CD4-positive, CD25-positive, alpha-beta regulatory T cell (primary cell): ENCODE measurements at places on chromosomes 5 and 9. TPM values are rescaled to one million over a fixed set of nuclear protein-coding genes. Genes with fewer than 3 reads are reported as not detected.
A peak's percentile ranks its signal among the peaks of the same experiment; 100 is the strongest.

- H3K36me3 ChIP-seq, result peaks cover 54% of the 10 kb centered on the region
- DNase-seq, result no peak
- no peak overlapping the region for H3K4me3 ChIP-seq
- no peak overlapping the region for H3K27ac ChIP-seq
- H3K4me1 ChIP-seq, result no peaks in the 10 kb centered on the region
Measured at GRCh38 chr5:154386952-154387629, 58.7 kb upstream of the SAP30L start.

Gene SOX30
- 0.46 TPM for polyA plus RNA-seq

GRCh38 chr5:38961691-38962090 lies 112.5 kb downstream of the RICTOR start:
- H3K27me3 ChIP-seq, result no peaks in the 10 kb centered on the region
- no peak for DNase-seq
- H3K4me3 ChIP-seq, result no peak overlapping the region
- no peak overlapping the region for H3K27ac ChIP-seq
- H3K4me1 ChIP-seq, result no peaks in the 10 kb centered on the region

DNA sequence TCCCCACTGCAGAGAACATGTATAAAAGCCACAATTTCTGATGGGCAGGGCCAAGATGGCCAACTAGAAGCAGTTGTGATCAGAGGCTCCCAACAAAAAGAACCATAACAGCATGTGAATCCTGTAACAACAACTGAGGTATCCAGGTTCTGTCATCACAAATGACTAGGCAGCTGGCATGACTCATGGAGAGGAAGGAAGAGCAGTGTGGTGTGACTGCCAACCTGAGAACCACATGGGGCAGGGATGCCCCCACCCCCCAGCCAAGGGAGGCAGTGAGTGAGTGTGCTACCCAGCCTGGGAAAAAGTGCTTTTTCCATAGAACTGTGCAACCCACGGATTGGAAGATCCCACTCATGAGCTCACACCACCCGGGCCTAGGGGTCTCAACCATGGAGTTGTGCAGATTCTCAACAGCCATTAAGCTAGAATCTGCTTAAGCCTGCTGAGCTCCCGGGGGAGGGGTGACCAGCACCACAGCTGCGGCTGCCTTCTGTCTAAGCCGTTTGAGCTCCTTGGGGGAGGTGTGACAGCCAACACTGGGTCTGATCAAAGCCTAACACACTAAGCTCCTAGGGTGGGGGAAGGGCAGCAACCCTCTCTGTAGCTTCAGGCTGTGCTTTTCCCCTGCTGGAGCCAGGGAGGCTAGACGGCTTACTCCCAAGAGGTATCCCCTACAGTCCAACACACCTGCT lies 80.1 kb upstream of the DMAC1 start:
- no peaks in the 10 kb centered on the region for H3K36me3 ChIP-seq
- no peaks in the 10 kb centered on the region for H3K4me1 ChIP-seq
- no peak overlapping the region for H3K4me3 ChIP-seq
- no peak overlapping the region for H3K27ac ChIP-seq
- no peak for DNase-seq

GRCh38 chr9:91424403-91425176 lies 958 bp upstream of the NFIL3 start:
- peak overlapping the region; percentile 58 for H3K4me3 ChIP-seq
- H3K36me3 ChIP-seq, result no peaks in the 10 kb centered on the region
- H3K4me1 ChIP-seq, result peaks cover 36% of the 10 kb centered on the region
- peaks cover 32% of the 10 kb centered on the region for H3K27me3 ChIP-seq
- H3K27ac ChIP-seq, result no peak overlapping the region
- DNase-seq, result peak; percentile 37

Gene RMRP
- polyA plus RNA-seq, result not detected

Gene NUTM2G
- not detected for polyA plus RNA-seq

DNA sequence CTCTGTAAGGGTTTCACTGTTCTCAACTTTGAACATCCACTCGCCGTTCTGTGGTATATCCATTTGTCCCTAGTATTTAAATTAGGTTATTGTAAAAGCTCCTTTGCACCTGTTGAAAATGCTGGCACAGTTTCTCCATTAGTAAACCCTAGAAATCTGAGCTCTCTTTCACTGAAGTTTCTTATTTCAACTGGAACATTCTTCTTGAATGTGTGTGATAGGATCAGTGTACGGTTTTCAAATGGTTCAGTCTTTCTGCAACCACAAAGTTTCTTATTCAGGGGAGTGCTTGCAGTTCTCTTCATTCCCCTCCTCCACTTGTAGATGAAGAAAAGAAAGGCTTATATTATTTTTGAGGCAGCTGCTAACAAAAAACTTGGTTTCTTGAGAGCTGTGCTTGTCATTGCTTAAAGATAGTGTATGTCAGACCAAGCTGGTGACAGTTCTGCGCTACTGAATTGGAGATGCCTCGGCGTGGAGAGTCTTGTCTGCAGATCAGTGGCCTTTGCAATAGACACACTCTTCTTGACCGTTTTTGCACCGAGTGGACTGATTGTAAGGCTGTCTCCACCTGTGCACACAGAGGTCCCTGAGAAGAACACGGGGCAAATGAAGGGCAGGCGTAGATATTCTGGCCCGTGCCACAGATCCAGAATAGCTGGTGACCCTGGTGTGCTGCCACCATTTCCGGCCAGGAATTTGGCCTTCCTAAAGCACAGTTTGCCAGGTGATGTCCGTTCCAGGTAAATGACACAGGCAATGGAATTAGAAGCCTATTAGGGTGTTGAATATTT lies 102.2 kb downstream of the TRIO start:
- no peaks in the 10 kb centered on the region for H3K4me1 ChIP-seq
- no peak overlapping the region for H3K4me3 ChIP-seq
- no peaks in the 10 kb centered on the region for H3K36me3 ChIP-seq
- H3K27me3 ChIP-seq, result peaks cover 2% of the 10 kb centered on the region
- no peak overlapping the region for H3K27ac ChIP-seq

Gene ADAM19
- 9.1 TPM for polyA plus RNA-seq

Gene TIMD4
- polyA plus RNA-seq, result 4.6 TPM

- H3K27ac ChIP-seq, result no peak overlapping the region
- no peaks in the 10 kb centered on the region for H3K4me1 ChIP-seq
- H3K27me3 ChIP-seq, result peaks cover 2% of the 10 kb centered on the region
- no peak overlapping the region for H3K4me3 ChIP-seq
- H3K36me3 ChIP-seq, result no peaks in the 10 kb centered on the region
- no peak for DNase-seq
Measured at GRCh38 chr9:38371495-38371894, 21.0 kb upstream of the ALDH1B1 start.

GRCh38 chr5:1772634-1773033 lies 27.0 kb downstream of the MRPL36 start:
- no peaks in the 10 kb centered on the region for H3K4me1 ChIP-seq
- no peaks in the 10 kb centered on the region for H3K36me3 ChIP-seq
- no peak for DNase-seq
- no peaks in the 10 kb centered on the region for H3K27me3 ChIP-seq
- no peak overlapping the region for H3K27ac ChIP-seq

DNA sequence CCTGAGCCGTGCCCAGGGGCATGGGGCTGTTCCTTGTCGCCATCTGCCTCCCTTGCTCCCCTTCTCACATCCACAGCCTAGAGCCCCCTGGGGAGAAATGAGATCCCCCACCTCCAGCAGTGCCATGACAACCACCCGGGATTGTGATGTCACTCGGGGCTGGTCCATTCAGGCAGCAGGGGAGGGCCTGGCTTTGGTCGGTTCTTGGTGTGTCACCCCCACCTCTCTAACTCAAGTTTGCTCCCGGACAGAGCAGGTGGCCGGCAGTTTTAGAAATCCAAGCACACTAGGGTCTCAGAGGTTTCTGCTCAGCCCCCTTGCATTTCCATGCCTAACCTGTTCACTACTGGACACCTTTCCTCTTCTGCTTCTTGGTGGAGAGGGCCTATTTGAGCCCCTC lies at the start of gene ACTL7B:
Gene ACTL7B, minus strand, starts transcription at position 99 of the 400 bp plus-strand sequence. Its CDS starts 56 bp downstream, at position 43.
- no peaks in the 10 kb centered on the region for H3K36me3 ChIP-seq
- H3K4me1 ChIP-seq, result no peaks in the 10 kb centered on the region
- no peak within 1 kb of the TSS for H3K27ac ChIP-seq
- DNase-seq, result no peak
- no peak within 1 kb of the TSS for H3K4me3 ChIP-seq

GRCh38 chr9:121204121-121204520 lies 2.5 kb upstream of the RAB14 start:
- no peaks in the 10 kb centered on the region for H3K27me3 ChIP-seq
- H3K4me3 ChIP-seq, result no peak overlapping the region
- H3K4me1 ChIP-seq, result peaks cover 34% of the 10 kb centered on the region
- H3K27ac ChIP-seq, result no peak overlapping the region

Gene CER1
- not detected for polyA plus RNA-seq

Gene AQP3
- 371 TPM for polyA plus RNA-seq

Gene PRUNE2
- not detected for polyA plus RNA-seq

- no peaks in the 10 kb centered on the region for H3K36me3 ChIP-seq
- H3K27ac ChIP-seq, result no peak overlapping the region
- DNase-seq, result no peak
- H3K4me3 ChIP-seq, result no peak overlapping the region
- H3K4me1 ChIP-seq, result no peaks in the 10 kb centered on the region
- no peaks in the 10 kb centered on the region for H3K27me3 ChIP-seq
Measured at GRCh38 chr9:82209797-82210470, 221.4 kb downstream of the SPATA31D1 start.

- H3K27ac ChIP-seq, result no peak overlapping the region
- no peaks in the 10 kb centered on the region for H3K27me3 ChIP-seq
- peaks cover 88% of the 10 kb centered on the region for H3K36me3 ChIP-seq
- H3K4me3 ChIP-seq, result no peak overlapping the region
Measured at GRCh38 chr5:10418654-10419345, 22.9 kb upstream of the ROPN1L start.

DNA sequence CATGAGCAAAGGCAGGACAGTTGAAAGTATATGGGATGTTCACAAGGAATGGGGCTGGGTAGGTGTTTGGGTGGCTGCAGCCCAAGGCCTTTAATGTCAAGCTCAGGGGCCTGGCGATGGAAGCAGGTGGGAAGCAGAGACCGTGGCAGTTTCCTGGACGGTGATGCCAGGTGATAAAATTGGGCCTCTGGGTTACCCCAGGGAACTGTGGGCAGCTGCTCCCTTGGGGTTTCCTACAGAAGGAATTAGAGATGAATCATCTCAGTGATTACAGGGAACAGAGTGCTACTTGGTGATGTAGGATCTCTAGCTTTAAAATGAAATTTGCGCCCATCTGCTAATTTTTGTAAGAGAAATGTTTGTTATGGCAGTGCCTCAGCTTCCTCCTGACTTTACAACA lies 39.2 kb downstream of the TSTD2 start:
- DNase-seq, result no peak
- no peaks in the 10 kb centered on the region for H3K27me3 ChIP-seq
- H3K27ac ChIP-seq, result no peak overlapping the region
- no peak overlapping the region for H3K4me3 ChIP-seq
- H3K36me3 ChIP-seq, result peaks cover 2% of the 10 kb centered on the region
- peaks cover 3% of the 10 kb centered on the region for H3K4me1 ChIP-seq

GRCh38 chr5:73647721-73648120 lies 21.7 kb downstream of the ARHGEF28 start:
- H3K4me3 ChIP-seq, result no peak overlapping the region
- no peaks in the 10 kb centered on the region for H3K36me3 ChIP-seq
- H3K27ac ChIP-seq, result no peak overlapping the region
- peaks cover 10% of the 10 kb centered on the region for H3K27me3 ChIP-seq
- H3K4me1 ChIP-seq, result no peaks in the 10 kb centered on the region

Gene DNM1
- not detected for polyA plus RNA-seq

DNA sequence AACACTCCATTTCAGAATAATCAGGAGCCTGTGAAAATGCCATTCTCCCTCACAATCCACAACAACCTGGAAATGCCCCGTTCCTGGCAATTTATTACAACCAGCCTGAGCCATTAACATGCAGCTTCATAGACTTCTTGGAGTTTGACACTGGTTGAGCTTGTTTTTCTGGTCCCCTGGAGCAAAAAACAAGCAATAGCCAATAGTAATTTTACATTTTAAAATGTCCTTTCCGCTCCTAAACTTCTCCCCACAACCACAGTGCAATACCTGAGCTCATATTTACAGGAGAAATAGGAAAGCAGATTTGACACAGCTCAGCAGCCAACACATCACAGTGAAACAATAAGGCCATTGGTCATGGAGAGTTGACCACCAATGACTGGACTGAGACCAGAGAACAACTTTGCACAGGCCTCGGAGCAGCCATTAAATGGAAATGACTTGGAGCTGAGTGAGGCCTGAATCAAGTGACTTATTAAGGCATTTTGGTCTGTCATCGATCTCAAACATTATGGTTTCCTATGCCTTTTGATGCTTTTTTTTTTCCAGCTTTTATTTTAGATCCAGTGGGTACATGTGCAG lies 73.0 kb downstream of the ENC1 start:
- H3K27me3 ChIP-seq, result peaks cover 2% of the 10 kb centered on the region
- H3K27ac ChIP-seq, result no peak overlapping the region
- no peak overlapping the region for H3K4me3 ChIP-seq
- H3K4me1 ChIP-seq, result no peaks in the 10 kb centered on the region
- no peaks in the 10 kb centered on the region for H3K36me3 ChIP-seq

- H3K4me1 ChIP-seq, result no peaks in the 10 kb centered on the region
- no peaks in the 10 kb centered on the region for H3K36me3 ChIP-seq
- DNase-seq, result no peak
- no peak overlapping the region for H3K27ac ChIP-seq
- peaks cover 3% of the 10 kb centered on the region for H3K27me3 ChIP-seq
Measured at GRCh38 chr9:129702589-129703520, 37.4 kb downstream of the PRRX2 start.

DNA sequence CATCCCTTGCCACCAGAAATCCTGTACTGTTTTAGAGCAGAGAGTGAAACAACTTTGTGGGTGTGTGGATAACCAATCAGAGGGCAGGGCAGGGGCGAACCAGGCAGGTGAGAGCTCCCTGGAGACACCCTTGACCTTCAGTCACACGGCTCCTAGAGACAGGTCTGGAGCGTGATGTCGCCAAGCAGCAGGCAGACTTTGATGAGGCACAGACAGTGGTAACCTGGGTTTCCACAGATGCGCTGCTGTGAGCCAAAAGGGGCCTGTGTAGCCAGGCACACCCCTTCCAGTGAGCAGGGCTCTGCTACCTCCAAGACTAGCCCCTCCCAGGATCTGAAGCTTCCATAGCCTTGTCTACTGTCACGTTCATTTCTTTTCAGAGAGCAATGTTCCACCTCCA lies 317.8 kb upstream of the ADCY2 start:
- H3K27ac ChIP-seq, result no peak overlapping the region
- no peaks in the 10 kb centered on the region for H3K36me3 ChIP-seq
- H3K27me3 ChIP-seq, result no peaks in the 10 kb centered on the region

GRCh38 chr9:125284855-125285254 lies 23.2 kb downstream of the GAPVD1 start:
- no peak overlapping the region for H3K27ac ChIP-seq
- no peak overlapping the region for H3K4me3 ChIP-seq
- H3K4me1 ChIP-seq, result no peaks in the 10 kb centered on the region
- DNase-seq, result no peak
